ENCODE measurements at places on chromosomes 6 and 20.

DNA sequence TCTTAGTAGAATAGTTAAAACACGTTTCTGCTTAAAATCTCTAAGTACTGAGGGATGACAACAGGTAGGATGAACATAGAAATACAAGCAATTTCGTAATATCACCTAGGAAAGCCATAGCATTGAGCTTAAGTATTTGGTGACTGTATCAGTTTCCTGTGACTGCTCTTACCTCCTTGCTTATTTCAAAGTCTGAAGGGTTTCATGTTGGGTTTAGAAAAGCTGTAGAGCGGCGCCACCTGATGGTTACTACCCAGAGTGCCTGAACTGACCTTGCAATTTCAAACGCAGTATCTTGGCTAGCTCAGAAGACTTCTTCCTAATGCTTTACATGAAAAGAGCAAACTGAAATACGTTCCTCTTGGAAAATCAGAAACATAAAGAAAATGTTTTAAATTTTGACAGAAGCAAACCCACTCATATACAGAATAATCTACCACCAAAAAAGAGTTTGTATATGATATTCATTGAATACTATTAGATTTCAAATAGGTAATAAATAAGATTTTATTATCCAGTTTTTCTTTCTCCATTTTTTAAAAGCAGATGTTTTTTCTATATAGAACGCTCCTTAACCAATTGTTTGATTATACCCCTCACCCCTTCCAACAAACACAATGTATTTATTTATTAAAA is 82.3 kb upstream of the RIPOR2 start:
- peak; percentile 75 for DNase-seq

DNA sequence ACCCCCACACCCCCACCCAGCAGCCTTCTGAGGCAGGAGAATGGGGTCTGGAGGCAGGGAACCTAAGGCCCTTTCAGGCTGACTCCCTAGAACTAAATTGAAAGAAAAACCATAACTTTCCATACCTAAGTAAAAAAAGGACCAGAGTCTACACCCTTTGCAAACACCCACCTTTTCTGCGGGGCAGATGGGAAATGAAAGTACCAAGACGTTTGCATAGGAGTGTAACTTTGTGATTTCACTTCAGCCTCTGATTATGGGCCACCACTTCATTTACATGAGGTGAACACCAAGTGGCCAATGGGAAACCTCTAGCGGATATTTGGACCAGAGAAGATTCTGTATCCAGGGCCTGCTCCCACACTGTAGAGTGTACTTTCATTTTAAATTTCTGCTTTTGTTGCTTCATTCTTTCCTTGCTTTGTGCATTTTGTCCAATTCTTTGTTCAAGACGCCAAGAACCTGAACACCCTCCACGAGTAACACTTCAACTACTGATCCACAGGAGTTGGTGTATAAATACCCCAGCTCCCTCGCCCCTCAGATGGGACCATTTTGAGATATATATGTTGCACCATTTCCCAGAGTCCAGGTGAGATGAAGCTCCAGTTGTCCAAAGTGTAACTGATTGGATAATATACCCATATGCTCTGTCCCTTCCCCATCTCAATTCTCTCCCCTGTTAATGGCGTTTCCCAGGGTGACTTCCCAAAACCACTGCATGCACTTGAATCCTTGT is 18.9 kb upstream of the SRSF6 start:
- no peak for DNase-seq

DNA sequence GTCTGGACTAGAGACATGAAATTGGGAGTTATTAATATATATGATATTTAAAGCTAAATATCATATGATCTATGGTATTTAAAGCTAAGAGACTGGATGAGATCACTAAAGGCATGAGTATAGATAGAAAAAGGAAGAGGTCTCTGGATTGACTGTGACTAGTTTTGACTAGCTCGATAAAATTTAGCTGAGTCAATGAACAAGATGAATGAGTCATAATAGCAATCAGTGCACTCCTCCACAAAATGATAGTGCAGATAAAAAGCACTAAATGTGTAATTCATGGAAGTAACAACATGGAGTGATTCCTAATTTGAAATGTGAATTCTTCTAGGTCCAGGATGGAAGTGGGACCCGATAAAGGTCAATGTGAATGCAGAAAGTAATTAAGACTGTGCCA is 127.4 kb downstream of the PFDN4 start:
- DNase-seq, result no peak

GRCh38 chr6:78363688-78364087 is 503.7 kb upstream of the IRAK1BP1 start:
- DNase-seq, result no peak

DNA sequence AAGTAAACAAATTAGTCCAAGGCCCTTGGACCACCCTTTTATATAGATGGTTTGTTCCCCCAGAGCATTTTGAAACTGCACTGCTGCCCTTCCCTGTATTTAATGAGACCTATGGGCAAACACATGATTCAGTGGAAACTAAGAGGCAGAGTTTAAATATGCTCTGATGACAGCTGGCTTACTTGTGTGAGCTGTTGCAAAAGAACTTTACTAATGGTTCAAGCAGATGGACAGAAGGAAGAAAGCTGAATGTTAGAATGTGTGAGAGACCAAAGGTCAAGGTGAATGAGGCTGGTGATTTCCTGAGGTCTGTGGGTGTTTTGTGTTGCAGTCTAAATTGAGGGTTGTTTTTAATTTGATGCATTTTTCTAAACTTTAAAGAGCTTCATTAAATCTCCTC is 123.0 kb upstream of the CEP162 start:
- DNase-seq, result no peak

- no peak for DNase-seq
Measured at GRCh38 chr20:59374261-59374660, 73.8 kb downstream of the EDN3 start.

DNA sequence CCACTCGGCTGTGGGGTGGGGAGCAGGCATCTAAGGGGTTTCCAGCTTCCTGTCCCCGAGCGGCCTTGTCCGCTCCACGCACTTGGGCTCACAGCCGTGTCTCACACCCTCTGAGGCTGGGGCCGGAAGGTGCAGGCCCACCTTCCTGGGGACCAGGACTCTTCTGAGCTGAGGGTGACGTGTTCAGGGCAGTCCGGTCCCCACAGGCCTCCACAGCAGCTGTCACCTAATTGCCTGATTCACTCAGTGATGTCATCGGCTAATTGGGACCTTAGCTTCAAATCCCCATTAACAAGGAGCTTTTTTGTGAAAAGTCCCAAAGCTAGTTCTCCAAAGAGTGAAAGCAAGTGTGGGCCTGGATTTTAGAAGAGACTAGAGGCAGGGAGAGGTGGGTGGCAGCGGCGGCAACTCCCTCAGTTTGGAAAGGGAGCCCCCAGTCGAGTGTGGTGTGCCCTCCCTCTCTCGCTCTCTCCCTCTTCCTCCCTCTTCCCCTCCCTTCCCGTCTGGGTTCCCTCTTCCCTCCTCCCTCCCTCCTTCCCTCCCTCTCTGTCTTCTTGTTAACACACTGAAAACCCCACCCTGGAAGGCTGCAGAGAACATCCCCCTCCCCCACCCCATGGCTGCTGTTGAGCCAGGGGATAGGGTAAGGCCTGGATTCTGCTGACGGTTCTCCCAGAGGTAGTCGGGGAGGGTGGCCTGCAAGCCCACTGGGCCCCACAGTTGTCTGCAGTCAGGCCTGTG is 39.0 kb downstream of the MYT1 start:
- no peak for DNase-seq

DNA sequence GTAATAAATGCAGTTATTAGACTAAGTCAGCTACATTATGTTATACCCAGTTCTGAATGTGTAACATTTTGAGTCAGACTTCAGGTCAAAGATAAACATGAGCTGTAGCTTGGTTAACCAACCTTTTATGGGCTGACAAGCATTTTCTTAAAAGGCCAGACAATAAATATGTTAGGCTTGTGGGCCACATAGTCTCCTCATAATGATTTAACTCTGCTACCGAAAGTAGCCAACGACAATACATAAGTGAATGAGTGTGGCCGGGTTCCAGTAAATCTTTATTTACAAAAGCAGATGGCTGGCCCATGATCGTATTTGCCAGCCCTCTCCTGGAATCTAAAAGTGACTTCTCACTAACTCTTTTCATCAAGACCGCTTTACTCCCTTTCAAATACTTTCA is 49.9 kb downstream of the ATG5 start:
- DNase-seq, result no peak

DNA sequence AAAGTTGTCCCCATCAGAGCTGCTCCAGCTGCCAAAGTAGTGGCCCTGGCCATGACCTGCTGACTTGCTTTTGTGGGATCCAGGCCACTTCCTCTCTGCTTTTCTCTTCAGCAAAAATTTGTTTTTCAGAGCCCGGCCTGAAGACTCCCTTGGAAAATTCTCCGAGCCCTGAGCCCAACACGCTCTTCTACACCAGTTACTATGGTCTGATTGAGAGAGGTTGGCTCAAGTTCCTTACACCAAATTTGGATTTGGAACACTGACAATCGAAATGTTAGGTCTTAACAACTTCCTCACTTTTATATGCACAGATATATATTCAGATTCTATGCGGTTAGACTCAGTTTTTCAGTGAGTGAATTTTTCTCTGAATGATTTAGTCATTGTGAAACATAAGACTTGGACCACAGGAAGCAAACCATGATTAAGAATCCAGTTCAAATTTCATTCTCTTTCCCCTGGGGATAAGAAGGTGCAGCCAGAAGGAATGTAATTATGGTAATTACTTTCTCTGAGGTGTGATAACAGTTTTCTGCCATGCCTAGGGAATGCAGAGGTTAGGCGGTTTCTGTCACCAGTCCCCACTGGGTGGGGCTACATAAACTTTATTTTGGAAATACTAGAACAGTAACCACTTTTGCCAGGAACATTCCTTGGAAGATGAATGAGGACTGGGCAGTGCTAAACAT is 365.2 kb downstream of the SYNE1 start:
- no peak for DNase-seq

DNA sequence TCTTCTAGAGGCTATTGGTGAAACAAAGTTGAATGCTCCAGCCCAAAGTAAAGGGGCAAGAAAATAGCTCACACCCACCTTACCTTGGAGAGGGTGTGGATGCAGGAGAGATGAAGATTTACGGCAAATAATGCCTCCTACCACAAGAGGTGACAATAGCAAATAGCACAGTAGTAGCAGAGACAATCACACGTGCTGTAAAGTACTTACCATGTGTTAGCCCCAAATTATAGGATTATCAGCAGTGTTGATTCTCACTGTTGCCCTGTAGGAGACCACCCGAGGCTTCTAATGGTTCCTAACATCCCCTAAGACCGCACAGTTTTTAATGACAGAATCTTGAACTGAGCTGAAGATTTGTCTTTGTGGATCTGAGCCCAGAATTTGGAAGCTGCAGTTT is 94.8 kb upstream of the FOXA2 start:
- no peak for DNase-seq

- DNase-seq, result peak; percentile 7
Measured at GRCh38 chr20:3239026-3239866, at the start of gene SLC4A11. TSS of gene SLC4A11 (minus strand) at chr20:3239190. CDS start at chr20:3239137, 53 bp downstream.

GRCh38 chr6:116682334-116682712 is 1.3 kb downstream of the KPNA5 start:
- DNase-seq, result peak; percentile 4

- no peak for DNase-seq
Measured at GRCh38 chr20:44465001-44465560, 10.6 kb upstream of the TTPAL start.

Data from stimulated activated naive CD4-positive, alpha-beta T cell treated with Interleukin-2 at 50 U/mL for 16 hours (primary cell).